ENCODE measurements at places on chromosomes 6 and 20.

GRCh38 chr20:41170386-41171105 lies 33.2 kb downstream of the PLCG1 start:
- no peak for DNase-seq

GRCh38 chr6:121951918-121952379 lies 447.5 kb upstream of the HSF2 start:
- DNase-seq, result no peak

DNA sequence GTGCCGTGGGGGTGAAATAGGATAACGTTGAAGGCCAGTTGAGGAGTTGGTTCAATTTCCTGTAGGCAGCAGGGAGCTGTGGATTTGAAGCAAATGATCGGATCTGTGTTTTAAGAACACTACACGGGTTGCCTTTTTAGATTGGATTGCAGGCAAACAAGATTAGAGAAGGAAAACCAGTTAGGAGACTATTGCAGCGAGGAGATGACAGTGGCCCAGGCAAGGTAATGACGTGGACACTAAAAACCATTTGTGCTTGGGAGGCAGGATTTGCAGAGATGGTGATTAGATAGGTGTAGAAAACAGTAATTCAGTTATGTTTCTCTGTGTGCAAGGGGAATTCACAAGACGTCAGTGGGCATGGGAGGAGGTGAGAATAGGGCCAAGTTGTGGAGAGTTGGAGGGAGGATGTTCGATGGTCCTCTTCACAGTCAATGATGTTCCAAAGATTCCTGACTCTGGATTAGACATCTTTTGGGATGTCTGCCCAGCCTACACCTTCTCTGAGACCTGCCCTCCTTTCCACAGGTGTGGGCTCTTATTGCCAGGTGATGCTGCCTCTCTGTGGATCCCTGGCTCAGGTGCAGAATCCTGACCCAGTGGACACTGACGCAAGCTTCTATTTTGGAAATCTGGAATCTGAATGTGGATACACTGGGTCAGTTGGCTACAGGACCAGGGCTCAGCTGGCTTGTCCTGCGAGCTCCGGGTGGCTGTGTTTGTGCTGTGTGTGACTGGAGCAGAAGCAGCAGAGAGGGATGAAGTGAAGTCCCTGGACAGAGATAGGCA lies 54.2 kb downstream of the TFAP2C start:
- DNase-seq, result no peak

GRCh38 chr20:32289661-32290431 lies 12.4 kb downstream of the KIF3B start:
- DNase-seq, result no peak

DNA sequence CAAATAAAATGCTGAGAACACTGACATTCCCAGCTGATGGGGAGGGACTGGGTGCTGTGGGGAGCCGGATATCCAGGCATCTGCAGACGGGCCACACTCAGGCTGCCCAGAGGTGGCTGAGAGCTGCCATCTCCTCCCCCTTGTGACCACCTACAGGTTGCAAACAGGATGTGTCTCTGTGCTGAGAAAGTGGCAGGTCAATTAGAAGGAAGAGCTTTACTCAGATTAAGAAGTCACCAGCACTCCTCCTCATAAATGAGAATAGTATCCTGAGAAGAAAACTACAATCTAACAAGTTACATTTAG lies 63.0 kb downstream of the HUS1B start:
- DNase-seq, result no peak

DNA sequence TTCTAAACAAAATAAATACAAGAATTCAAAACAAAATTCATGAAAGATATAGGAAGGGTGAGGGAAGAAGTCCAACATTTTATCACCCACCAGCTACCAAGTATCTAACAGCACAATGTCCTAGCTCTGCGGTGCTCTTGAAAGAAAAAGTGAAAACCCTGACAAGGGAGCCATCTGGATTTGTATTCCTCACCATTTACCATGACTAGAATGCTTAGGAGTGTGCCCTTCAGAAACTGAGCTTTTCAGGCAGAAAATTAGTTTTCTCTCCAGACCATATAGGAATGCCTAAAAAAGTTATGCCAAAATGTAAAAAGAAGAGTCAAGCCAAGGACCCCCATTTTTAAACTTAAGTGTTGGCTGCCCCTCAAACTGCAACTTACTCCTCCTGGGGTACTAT lies 4.5 kb downstream of the SNX5 start:
- no peak for DNase-seq

DNA sequence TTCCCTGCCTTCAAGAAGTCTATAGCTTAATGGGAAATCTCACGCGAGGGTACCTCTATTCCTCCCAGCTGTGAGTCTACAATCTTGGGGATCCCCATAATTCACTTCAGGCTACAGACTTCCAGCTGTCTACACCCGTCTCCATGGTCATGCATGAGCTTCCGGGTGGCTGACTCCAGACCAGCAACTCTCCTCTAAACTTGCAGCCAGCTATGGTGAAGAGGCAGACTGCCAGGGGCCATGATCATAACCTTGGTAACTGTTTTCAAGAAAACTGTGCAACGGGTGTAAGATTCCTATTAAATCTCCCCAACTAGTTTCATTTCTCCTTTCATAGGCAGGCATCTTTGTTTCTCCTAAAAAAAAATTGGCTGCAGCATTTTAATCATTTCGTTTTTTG lies 534.4 kb upstream of the CHD6 start:
- no peak for DNase-seq

- no peak for DNase-seq
Observed at GRCh38 chr6:134165561-134166201, 113.3 kb upstream of the SLC2A12 start.

GRCh38 chr6:163252061-163252591 lies 162.4 kb upstream of the QKI start:
- DNase-seq, result no peak

- no peak for DNase-seq
Observed at GRCh38 chr6:31178143-31179041, 7.9 kb upstream of the POU5F1 start.

DNA sequence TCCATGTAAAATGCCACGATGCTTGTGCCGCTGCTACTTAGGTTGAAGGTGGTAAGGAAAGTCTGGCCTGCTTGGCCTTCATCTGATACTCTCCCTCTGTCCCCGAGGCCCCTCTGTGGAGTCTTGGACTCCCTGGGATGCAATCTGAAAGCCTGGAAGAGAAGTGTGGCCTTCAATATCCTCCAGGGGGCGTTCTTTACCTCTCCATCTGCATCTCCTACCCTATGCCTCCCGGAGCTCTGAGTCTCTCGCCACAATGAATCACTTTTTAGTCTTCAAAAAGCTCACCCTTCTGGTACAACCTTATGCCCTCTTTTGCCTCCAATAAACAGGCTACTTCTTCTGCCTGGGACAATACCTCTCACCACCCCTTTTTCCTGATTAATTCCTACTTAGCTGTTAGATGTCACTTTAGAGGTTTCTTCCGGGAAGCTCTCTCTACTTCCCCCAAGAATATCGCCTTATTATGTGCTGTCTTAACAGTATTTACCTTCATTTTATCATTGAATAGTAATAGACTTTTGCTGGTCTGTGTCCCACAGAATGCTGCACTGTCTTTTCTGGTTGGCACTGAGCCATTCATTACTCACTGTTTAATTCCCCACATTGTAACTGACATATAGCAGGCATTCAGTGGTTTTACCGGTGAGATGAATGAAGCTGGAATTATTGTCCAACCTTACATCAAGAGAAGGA lies 13.9 kb upstream of the ATG5 start:
- DNase-seq, result peak; percentile 61

DNA sequence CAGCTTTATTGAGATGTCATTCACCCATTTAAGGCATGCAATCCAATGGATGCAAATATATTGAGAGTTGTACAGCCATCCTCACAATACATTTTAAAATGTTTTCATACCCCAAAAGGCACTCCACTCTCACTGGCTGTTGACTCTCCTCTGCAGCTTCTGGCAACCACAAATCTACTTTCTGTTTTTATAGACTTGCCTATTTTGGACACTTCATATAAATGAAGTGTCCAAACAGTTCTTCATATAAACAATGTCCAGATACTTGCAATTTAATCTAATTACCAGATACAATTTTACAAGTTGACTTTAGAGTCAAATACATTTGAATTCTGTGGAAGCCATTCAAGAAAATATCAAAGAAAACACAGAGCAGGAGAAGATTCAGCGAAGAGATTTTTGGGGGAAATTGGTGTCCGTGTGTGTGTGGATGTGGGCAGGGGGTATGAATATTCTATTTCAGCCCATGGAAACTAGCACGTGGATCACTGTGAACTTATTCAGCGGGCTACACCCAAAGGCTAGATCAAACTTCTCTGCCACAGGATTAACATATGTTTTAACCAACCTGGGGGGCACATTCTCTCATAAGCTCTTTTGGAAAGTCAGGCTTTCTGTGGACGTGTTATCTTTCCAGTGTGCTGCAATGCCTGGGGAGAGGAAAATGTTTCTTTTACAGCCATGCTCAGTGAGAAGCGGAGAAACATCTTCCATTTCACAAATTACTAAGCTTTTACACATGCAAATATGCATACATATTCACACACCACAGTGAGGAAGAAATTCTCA lies 73.9 kb downstream of the PLG start:
- DNase-seq, result no peak

DNA sequence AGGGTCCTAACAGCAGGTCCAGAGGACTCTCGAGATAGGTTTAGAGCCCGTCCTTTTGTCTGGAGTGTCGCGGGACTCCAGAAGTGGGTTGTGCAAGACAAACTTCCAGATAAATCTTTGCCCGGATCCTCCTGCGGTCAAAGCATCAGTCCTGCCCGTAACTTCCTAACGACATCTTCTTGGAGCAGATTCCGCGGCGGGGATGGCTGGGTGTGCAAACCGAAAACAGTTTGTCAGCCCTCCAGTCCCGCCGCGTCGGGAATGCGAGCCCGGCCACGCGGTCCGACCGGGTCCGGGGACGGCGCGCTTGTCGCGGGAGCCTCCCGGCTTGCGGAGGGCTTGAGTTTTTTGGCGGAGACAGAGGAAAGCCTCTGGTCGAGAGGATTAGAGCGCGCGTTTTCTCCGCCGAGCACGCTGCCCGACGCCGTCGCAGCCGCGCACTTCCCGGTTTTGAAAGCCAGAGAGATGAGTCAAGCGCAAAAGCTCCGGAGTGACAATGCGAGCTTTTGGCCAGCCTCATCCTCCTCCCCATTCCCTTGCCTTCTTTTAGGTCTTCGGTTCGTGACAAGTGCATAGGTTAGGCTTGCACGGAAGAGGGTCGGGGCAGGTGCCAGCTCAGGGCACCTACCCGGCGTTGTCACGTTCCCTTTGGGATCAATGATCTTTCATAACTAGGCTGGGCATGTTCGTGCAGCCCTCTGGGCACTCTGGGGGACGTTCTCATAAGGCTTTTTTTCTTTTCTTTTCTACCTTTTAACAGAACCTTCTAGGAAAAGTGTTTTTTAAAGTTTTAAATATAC lies 91.3 kb upstream of the PRDM1 start:
- DNase-seq, result no peak

DNA sequence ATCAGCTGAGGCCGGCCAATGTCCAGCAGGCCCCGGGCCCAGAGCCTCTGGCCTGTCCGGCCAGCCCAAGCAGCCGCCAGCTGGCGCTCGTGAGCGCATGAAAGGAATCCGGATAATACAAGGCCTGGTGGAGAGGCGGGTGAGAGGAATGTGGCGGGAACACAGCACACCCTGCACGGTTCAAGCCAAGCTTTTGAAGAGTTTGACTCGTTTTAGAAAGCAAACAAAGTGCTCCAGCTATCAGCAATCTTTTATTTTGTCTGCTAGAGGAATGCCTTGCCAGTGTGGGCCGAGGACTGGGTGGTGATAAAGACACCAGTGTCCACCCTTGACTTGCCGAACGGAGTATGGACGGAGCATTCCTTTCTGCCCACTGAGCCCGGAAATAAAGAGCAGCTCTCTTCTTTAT lies 9.3 kb upstream of the NEDD9 start:
- DNase-seq, result no peak

GRCh38 chr6:8481727-8482126 lies 46.4 kb upstream of the SLC35B3 start:
- no peak for DNase-seq

DNA sequence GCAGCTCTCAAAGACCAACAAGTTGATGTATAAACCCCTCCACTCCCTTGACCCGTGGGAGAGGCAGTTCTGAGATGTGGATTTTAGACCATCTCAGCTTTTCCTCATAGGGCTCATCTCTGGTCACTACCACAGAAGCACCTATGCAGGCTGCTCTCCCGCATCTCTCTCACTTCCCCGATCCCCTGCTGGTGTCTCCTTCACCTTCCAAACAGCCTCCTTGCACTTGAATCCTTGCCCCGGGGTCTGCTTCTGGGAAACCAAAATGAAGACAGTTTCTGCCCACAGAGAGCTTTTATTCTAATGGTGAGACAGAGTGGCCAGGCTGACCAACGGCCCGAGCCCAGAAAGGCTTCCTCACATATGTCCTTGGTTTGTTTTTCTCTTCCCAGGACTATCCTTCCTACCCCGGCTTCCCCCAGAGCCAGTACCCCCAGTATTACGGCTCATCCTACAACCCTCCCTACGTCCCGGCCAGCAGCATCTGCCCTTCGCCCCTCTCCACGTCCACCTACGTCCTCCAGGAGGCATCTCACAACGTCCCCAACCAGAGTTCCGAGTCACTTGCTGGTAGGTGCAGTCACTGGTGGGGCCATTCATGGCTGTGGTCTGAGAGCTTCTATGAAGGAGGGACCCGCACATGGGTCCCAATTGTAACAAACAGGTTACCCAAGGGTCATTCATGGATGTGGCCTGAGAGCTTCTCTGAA lies 179.3 kb downstream of the EYA2 start:
- no peak for DNase-seq

- no peak for DNase-seq
Observed at GRCh38 chr20:63923651-63924050, 28.7 kb downstream of the DNAJC5 start.

GRCh38 chr6:169162249-169162648 lies 91.4 kb downstream of the THBS2 start:
- no peak for DNase-seq

GRCh38 chr6:117233145-117233544 lies 32.2 kb upstream of the VGLL2 start:
- DNase-seq, result no peak

- peak; percentile 87 for DNase-seq
Observed at GRCh38 chr6:38020593-38020992, 201.1 kb downstream of the ZFAND3 start.

- no peak for DNase-seq
Observed at GRCh38 chr6:45611491-45611890, 233.8 kb upstream of the SUPT3H start.

- DNase-seq, result no peak
Observed at GRCh38 chr6:105429676-105430075, 26.8 kb upstream of the PREP start.

DNA sequence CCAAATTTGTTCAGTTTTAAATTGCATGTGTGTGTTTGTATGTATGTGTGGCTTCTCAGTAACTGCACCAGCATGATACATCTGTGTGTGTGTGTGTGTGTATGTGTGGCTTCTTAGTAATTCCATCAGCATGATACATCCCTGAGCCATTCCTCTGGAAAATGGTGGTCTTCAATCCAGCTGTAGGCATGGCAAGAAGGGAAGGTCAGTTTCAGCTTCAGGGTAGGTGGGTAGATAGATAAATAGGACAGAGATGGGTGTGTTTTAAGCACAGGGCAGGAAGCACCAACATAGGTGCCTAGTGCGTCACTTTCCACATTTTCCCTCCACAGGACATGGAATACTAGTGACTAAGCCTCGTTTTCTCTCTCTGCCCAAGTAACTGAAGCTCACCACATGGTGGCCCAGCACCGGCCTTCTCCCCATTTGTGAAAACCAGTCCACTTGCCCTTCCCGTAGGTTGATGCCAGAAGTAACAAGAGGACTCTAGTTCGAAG lies 82.9 kb downstream of the RPP40 start:
- no peak for DNase-seq
